ENCODE measurements at places on chromosomes 3 and 15.

DNA sequence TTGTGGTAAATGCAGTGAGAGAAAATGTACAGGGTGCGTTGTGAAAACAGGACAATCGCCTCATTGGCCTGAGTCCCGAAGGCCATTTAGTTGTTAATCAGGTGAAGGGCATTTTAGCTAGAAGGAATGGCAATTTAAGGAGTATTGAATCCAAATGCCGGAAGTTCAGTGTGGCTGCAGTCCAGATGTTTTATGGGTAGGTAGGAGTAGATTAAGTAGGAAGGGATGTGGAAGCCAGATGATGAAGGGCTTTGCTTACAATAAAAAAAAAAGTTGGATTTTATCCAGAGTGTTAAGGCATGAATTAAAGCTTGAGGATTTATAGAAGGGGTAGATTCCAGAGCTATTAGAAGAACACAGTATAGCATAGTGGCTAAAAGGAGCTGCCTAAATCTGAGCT lies 572.7 kb downstream of the NLGN1 start:
- DNase-seq, result no peak

DNA sequence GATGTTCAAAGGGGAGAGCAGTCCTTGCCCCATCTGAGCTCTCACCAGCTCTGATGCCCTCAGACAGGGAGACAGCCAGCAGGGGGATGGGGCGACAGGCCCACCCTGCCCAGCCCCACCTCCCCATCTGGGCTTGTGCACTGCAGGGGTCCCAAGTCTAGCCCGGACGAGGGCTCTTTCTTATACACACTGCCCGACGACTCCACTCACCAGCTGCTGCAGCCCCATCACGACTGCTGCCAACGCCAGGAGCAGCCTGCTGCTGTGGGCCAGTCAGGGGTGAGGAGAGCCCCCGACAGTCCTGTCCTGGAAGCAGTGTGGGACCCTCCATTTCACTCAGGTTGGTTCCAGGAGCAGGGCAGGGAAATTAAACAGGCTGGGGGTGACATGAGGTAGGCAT lies 73.9 kb downstream of the BOC start:
- no peak for DNase-seq

- no peak for DNase-seq
Measured at GRCh38 chr3:123687286-123687685, 102.4 kb upstream of the HACD2 start.

DNA sequence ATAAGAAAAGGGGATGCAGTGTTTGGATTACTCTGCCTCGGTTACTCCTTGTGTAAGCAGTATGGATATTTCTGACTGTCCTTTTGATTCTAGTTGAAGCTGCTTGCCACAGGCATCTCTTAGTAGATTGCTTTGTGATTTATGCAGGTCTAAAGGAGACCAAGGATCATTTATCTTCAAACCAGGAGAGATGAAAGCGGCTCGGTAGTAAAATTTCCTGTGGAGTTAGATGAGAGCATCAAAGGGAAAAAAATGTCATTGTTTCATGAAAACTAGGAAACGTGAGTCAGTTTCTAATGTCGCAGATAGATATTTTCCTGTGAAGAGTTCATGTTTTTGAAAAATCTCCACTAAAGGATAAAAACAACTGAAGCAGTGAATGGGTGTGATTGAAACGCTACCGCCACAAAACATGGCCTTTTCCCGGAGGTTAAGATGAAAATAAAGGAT lies 254.0 kb upstream of the TBL1XR1 start:
- no peak for DNase-seq

- no peak for DNase-seq
Measured at GRCh38 chr15:78243491-78243941, 9.2 kb upstream of the ACSBG1 start.

All from T-cell (primary cell).